ENCODE measurements at places on chromosomes 3 and 15.

DNA sequence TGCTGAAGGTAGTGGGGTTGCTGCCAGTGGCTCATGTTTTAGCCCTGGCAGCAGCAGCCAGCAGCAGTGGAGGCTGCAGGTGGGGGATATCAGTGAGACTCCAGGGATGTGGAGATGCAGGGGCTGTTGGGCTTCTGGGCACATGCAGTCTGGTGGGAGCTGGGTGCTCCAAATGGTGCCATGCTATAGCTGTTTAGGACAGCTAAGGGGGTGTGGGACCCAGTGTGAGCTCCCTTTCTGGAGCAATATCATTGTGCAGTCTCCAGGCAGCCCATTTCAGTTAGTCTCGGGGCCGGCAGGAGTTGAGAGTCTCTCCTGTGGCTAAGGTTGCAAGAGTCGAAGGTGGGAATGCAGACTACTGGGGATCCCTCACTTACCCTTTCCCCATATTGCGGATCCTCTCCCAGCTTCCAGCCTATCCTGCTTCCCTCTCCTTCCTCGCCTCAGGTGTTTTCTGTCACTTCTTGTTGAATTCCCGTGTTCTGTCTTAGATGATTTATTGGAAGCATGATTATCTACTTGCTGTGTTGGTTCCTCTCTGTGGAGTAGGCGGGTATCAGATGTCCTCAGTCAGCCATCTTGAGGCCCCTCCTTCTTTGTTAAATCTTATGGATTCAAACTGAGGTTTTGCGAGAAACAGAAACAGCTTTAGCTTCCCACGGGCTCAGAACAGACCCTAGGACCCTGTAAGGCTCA is 112.0 kb downstream of the FAM43A start:
- DNase-seq: no peak

- DNase-seq: no peak
Observed at GRCh38 chr15:53446376-53446775, 313.1 kb downstream of the WDR72 start.

GRCh38 chr3:158842976-158843375 is 41.1 kb downstream of the MFSD1 start:
- DNase-seq: no peak

- no peak for DNase-seq
Observed at GRCh38 chr3:10783360-10784351, 32.4 kb upstream of the SLC6A11 start.

DNA sequence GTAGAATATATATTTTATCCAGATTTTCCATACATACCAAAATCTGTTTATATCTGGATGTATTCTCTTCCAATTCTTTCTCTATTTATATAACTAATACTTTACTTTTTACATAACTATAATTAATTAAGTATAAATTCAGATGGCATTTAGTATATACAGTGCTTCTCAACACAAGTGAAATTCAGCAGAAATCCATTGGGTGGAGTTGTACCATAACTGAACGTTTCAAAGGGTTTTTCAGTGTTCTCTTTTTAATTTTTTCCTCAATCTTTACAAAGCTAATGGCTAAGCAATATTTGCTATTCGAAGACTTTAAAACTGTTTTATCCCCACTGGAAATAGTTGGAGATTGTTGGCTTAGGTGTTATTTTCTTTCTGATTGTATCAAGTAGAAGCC is 13.9 kb upstream of the ZBBX start:
- no peak for DNase-seq

DNA sequence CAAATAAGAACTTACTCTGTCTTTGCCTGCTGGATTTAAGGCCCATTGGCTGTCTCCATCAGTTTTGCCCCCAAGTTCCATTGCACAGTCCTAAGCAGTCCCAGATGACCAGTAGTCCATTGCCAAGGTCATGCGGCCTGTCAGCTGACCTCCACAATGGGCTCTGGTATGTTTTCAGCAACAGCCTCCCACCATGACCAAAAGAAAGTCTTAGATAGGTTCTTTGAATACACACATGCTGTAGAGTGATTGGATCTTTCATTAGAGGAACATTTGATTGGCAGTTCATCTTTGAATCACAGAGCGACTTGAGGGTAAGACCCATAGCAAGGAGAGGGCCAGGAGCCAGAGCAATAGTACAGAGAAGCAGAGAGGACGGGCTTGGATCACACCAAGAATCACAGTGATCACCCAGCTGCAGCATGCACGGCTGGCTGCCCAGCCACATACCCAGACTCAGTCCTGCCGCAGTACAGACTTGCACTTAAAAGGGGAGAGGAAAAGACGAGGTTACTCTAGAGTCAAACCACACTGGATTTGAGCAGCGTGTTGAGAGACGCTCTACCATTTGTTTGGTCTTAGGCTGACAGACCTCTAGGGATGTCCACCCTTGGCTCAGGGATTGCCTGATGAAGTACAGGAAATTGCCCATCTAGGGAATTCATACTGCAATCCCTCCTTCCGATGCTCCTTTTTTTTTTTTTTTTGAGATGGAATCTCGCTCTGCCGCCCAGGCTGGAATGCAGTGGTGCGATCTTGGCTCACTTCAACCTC is 50.4 kb downstream of the APH1B start:
- DNase-seq: no peak

DNA sequence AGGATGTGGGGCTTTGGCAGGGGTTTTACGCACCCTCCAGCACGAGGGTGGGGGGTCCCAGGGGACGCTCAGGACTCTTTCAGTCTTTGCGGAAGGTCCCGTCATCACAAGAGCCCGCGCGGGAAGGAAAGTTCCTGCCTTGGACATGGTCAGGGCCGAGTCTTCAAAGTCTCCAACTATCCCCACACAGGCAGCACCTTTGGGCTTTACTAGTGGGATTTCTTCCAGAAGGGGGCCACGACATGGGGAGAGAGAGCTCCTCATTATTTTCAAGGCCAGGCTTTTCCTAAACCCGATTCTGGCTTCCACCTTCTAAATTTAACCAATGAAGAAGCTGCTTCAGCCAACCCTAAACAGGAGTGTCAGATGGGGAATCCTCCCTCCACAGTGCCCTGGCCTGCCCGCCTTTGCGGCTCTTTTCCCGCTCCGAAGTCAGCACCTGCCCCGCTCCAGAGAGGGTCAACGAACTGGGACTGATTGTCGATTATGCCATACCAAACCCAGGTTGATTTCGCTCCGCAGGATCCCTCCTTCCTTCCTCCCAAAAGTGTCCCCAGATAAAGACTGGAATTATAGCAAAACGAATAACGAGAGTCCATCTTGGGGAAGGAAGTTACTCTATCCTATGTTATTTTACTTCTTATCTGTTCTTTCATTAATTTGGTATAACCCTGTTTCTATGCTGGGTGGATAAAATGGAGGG is 11.0 kb downstream of the SHOX2 start:
- DNase-seq: no peak

GRCh38 chr3:151630035-151630434 is 103.7 kb upstream of the AADACL2 start:
- no peak for DNase-seq

GRCh38 chr3:9582332-9582731 is 28.7 kb upstream of the LHFPL4 start:
- no peak for DNase-seq

- DNase-seq: no peak
Observed at GRCh38 chr15:77644543-77645247, 12.0 kb upstream of the LINGO1 start.

- DNase-seq: no peak
Observed at GRCh38 chr3:115651599-115651998, 28.3 kb downstream of the GAP43 start.

DNA sequence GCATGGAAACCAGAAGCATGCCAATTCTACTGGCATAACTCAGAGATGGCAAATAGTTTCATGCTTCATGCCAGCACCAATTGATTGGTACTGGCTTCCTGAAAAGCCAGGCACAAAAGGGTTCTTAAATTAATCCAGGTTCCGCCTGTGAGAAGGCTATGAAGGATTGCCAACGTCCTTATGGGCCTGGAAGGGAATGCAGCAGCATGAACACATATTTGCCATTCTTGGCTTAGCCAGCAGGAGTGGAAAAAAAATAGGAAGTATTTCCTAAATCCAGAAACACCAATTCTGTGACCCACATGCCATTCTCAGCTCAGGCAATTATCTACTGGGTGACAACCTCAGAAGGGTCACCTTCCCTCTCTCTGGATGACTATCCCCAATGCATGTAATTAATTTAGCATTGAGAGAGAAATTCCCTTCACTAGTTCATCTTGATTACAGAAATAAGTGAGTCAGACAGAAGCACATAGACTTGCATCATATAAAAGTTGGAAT is 36.0 kb downstream of the ADAMTS9 start:
- DNase-seq: no peak

DNA sequence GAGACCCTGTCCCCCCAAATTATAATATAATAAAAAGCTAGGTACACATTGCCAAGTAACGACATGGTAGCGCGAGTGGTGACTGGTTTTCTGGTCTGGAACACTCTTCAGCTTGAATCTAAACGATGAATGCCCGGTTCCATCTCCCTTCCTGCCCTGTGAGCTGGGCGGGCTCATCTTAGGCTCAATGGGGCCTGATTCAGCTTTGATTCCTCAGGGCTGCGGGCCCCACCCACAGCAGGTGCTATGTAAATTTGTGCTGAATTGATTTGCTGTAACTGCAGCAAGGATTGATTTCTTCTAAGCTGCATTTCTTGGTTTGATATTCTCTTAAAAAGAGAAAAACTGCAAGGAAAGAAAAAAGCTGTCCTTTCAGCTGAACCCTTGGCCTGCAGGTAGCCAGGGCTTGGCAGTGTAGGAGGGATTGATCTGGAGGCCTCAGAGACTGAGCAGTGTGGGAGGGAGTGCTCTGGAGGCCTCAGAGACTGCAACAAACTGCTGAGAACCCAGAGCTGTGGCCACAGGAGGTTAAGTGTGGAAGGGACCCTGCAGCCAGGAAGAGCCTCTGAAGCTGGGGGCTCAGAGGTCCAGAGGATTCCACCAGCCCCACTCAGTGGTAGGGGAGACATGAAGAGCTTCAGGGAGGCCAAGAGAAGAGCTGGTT is 231.6 kb downstream of the XXYLT1 start:
- DNase-seq: no peak

DNA sequence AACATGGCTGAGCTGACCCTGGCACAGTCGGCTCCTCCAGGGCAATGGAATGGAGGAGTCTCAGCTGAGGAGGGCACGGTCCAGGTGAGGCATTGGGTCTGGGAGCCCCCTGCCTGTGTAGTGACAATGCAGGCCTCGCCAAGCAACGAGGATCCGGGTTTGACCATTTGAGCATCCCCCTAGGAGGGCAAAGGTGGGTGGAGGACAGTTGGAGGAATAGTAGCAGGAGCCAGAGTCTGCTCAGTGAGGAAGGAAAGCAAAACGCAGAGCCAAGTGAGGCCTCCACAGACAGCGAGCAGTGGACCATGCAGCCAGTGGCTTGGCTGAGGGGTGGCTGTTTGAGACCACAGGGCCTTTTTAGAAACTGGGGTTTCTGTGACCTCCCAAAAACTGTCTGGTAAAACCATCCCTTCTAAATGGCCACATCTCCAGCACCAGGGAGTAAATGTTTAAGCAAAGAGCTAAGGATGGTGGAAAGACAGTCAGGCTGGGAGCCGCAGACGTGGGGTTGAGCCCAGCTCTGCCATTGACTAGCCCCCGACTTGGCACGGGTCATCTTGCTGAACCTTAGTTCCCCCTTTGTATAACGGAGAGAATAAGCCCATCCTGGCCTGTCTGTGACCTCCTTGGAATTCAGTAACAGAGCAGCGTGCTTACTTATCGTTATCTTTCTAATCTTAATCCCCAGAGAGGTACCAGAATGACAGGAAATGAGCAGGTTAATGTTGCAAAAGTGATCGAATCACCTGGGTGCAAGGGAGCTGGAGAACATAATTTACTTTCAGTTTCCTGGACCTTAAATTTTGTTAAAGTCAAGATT is 46.8 kb downstream of the CMTM6 start:
- no peak for DNase-seq

DNA sequence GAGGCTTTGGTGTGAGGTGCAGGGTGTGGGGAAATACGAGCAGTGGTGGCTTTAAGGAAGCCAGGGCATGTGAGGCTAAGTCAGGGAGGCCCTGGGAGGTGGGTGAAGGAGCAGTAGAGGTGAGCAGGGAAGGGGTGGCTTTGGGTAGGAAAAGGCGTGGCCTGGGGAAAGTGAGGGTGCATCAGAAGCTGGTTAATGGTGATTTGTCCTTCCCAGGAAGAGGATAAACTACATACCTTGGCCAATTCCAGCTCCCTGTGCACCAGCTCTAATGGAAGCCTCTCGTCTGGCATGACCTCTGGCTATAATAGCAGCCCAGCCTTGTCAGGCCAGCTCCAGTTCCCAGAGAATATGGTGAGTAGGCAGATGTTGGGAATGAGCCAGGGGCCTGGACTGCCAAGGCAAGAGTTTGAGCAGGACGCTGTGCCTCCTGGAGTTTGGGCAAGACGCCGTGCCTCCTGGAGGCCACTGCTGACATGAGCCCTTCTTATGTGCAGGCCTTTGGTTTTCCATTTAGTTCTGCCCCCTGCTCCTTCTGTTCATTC is 41.3 kb downstream of the CDAN1 start:
- no peak for DNase-seq

DNA sequence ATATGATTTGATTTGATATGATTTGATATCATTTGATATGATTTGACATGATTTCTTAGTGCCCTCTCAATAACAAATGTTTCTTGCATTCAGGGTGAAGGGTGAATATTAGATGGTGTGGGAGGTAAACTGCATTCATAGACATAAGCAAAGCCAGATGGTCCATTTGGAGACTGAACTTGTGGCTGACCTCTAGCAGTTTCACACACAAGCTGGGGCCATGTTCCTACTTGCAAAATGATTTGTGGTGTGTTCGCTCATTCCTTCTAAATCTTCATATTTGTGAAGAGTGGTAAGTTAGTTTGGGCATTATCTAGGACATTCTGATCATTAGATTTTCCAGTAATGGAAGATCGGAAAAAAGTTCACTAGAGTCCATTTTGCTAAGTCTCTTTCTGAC is 40.5 kb upstream of the CCR4 start:
- no peak for DNase-seq

- no peak for DNase-seq
Observed at GRCh38 chr3:153144779-153145178, 17.2 kb upstream of the RAP2B start.

- no peak for DNase-seq
Observed at GRCh38 chr3:156819842-156820691, 6.1 kb upstream of the LEKR1 start.

DNA sequence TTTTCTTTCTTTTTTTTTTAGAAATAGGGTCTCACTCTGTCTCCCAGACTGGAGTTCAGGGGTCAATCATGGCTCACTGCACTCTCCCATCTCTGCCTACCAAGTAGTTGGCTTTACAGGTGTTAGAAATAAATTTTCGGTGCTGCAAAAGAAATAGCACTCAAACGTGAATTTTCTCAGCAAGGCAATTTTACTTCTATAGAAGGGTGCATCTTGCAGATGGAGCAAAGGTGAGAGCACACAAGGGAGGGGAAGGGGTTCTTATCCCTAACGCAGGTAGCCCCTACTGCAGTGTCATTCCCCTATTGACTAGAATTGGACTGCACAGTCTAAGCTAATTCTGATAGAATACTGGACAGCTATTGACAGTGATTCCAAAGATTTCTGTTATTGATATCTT is 6.8 kb upstream of the FBLN2 start:
- DNase-seq: no peak

All from NCI-H1930 (cell line).